ENCODE measurements at places on chromosomes 5 and 9.

- peak; percentile 62 for DNase-seq
These were observed 47.6 kb upstream of the EXOC3 start for GRCh38 chr5:395156-395920.

- no peak for DNase-seq
These were observed 16.6 kb upstream of the CAVIN4 start for GRCh38 chr9:100561256-100561655.

GRCh38 chr9:13896922-13897835 lies 416.8 kb downstream of the NFIB start:
- peak; percentile 18 for DNase-seq

DNA sequence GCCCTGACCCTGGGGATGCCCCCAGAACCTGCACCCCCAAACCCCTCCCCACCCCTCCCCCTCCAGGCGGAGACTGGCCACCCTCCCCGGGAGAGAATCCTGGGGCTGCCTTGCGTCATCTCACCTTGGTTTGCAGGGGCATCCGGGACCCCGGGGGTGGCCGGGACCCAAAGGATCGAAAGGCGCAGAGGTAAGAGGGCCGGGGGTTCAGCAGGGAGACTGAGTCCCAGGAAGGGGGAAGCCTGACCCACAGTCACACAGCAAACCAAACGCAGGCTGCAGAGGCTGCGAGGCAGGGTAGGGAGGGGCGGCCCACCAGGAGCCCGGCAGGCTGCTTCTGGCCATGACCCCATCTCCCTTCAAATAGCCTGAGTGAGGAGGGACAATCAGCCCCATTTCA lies 33.8 kb upstream of the ORM1 start:
- no peak for DNase-seq

DNA sequence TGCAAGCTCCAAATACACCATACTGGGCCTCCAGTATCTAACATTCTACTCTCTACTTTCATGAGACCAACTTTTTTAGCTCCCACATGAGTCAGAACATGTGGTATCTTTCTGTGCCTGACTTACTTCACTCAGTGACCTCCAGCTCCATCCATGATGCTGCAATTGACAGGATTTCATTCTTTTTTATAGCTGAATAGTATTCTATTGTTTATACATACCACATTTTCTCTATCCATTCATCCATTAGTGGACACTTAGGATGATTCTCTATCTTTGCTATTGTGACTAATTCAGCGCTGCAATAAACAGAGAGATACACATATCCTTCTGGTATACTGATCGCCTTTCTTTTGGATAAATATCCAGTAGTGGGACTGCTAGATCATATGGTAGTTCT lies 68.5 kb downstream of the EPB41L4A start:
- DNase-seq: no peak

DNA sequence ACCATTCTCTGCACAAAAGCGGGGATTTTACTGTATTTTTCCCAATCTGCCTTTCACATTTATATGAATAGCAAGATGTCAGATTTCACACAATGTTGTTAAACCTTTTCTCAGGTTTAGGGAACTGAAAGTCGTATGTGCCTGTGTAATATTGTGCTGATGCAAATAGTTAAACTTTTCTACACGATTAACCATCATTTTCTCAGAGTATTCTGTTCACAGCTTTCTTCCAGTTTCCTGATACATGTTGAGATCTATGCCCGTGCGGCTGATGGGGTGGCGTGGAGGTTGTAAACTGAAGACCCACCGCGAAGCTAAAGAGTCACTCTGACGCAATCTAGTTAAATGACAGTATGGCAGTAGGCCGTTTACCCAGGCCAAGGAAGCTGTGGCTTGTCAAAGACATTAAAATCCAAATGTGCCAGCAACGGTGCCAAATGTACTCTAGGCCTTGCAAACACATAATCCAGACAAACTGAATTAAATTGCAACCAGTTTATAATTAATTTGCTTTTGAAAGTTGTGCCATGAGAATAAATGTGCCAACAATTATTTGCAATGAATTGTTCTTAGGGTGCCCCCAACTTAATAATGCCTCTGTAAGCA lies 145.7 kb downstream of the EBF1 start:
- peak; percentile 65 for DNase-seq
